Activated CD4-positive, alpha-beta T cell treated with anti-CD3 and anti-CD28 coated beads for 48 hours (primary cell): ENCODE measurements at places on chromosomes 13 and 19.
A peak's percentile ranks its signal among the peaks of the same experiment; 100 is the strongest.

DNA sequence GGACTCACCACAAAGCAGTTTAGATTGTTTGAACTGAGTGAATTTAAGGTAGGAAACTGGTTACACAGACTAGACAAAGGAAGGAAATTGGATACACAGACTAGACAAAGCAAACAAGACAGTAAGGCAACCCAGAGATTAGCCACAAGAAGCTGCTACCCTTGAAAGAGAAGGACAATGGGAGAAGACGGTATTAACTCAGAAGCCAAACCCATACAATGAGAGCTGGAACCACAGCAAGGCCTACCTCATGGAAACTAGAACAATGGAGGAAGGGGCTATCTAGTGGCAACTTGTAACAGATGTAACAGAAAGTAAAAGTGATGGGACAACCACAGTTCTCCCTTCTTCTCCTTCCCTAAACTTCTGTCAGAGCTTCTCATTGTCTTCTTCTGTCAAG, 410.9 kb upstream of the SPRY2 start:
- DNase-seq = no peak

DNA sequence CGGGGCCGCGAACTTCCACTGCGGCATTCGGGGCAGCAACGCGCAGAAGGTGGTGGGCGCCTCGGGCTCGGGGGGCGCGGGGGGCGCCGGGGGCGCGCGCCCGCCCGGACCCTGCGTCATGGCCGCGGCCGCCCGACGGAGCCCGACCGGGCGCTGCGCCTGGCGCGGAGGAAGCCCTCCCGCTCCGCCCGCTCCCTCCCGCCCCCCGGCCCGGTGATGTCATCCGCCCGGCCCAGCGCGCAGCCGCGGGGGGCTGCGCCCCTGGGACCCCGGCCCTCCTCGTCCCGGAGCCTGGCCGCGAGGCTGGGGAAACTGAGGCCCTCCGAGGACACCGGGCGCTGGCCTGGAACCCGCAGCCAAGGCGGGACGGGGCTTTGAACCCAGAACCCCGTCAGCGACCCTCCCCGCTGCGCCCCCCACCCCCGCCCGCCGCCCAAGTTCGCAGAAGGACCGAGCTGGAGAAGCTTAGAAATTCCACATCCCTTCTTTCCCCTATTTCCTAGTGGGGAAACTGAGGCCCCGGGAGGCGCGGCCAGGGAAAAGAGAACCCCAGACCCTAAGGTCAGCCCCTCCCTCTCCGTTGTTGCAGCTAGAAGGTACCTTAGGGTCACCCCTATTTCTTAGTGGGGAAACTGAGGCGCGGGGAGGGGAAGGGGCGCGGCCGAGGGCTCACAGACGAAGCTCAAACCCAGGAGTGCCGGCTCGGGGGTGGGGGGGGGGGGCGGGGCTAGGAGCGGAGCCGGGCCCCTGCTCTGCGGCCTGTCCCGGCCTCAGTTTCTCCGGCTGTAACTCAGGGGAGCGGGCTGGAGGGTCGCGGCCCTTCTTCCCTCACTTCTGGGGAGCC, at the start of gene SHC2:
TSS of gene SHC2 (minus strand) at position 157 of the 844 bp plus-strand sequence. CDS start at position 120, 37 bp downstream.
- DNase-seq = no peak

- DNase-seq = peak; percentile 87
These were observed 5.6 kb downstream of the APC2 start for GRCh38 chr19:1455336-1456120.

GRCh38 chr19:6413291-6413690, 11.3 kb downstream of the KHSRP start:
- DNase-seq = no peak

DNA sequence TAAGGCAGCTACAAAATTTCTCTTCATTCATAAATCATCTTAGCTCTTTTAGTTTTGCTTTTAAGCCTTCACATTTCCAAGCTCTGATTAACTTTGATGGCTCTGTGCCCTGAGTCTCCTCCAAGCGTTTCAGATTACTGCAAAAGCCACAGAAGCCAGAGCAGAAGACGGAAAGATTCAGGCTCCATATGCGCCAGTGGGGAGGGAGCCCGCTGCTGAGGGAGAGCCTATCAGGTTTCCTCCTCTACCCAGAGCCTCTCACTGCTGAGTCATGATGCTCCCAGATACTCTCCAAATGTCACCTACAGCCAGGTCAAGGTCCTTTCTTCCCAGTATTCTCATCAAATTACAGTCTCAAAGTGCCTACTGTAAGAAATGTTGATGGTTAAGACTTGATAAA, 193.6 kb downstream of the RAP2A start:
- DNase-seq = no peak

- no peak for DNase-seq
These were observed 17.6 kb downstream of the TJP3 start for GRCh38 chr19:3725640-3726310.

GRCh38 chr13:48232420-48233045, 473 bp upstream of the ITM2B start:
- DNase-seq = no peak

GRCh38 chr13:20848944-20849343, 53.6 kb downstream of the XPO4 start:
- no peak for DNase-seq

DNA sequence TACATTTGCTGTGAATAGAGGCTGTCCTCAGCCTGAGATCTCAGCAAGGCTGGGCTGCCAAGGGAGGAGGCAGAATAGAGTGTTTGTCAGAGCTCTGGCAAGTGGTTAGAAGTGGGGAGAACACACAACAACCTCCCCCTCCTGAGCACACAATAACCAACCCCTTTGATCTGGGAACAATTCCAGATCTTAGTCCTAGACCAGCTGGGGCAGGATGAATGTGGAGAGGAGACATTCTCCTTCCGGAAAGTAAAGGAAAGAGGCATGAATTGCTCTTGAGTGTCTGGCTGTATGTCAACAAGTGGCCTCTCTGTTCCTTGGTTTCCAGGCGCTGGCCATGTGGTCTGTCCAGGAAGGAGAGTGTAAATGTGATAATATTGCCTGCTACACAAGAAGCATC, 114.9 kb upstream of the TMTC4 start:
- no peak for DNase-seq

DNA sequence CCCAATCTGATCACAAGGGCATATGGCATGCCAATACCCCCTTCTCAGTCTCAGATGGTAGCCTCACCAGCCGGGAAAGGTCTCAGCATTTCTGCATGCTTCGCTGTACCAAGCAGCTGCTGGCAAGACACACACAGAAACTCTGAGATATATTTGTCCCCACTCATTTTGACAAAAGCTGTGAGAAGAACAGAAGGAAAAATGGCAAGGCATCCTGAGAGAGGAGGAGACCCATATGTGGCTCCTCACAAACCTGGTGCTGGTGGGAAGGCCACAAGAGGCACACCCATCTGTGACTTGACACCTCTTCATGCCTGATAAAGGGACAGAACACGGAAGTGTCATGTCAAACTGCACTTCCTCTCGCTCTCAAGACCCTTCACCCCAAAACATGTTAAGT, 36.7 kb upstream of the DOCK9 start:
- no peak for DNase-seq

- no peak for DNase-seq
These were observed 930 bp upstream of the PDE4C start for GRCh38 chr19:18226956-18227780.

DNA sequence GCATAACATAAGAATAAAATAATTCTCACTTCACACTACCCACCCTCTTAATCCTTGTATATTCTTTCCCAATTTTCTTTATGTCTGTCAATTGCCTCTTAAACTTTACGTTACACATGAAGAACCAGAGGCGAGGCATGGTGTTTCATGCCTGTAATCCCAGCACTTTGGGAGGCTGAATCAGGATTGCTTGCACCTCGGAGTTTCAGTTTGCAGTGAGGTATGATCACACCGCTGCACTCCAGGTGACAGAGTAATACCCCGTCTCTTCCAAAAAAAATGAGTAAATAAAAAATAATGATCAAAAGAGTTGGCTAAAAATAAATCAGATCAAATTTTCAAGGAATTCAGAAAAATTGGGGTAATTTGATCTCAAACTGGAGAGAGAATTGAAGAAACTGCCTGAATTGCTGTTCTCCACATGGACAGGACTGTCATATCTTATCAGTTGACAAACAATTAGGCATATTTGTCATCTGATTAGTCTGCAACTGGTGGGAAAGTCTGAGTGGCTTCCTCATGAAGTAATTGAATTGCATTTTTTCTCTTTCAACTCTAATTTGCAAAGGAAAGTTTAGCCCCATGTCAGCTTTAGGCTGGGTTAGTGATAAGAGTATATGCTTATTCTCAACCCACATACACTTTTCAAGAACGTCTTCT, 302.9 kb downstream of the ITGBL1 start:
- no peak for DNase-seq

DNA sequence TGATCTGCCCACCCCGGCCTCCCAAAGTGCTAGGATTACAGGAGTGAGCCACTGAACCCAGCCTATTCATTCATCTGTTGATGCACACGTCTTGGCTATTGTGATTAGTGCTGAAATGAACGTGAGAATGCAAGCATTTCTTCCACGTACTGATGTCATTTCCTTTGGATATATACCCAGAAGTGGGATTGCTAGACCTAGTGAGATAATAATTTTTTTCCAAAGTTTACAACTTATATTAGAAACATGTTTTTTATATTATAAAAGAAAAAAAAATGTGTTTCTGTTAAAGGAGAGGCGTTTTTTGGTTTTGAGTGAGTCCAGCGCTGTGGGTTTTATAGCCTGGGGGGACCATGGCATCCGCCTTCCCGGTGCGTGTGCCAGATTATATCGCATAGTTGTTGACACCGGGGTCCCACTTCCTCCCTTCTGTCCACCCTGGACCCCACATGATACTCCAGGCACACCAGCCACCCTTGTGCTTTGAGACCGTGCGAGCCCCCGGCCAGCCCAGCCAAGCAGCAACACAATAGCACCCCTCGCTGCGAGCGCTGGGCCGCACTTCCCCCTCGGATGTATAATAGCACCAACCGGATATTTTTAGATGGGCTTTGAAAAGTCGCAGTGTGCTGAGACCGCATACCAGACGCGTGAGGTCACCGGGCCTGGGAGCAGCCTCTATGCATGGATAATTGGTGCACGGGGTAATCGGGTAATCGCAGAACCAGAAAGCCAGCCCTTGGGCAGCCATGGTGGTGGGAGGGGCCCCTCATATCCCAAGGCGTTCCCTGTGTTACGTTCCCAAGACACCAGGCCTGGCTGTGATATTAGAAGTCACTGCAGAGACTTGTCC, 59.6 kb downstream of the MYO9B start:
- peak; percentile 18 for DNase-seq

GRCh38 chr13:50466456-50466855, 377.0 kb downstream of the DLEU7 start:
- no peak for DNase-seq

DNA sequence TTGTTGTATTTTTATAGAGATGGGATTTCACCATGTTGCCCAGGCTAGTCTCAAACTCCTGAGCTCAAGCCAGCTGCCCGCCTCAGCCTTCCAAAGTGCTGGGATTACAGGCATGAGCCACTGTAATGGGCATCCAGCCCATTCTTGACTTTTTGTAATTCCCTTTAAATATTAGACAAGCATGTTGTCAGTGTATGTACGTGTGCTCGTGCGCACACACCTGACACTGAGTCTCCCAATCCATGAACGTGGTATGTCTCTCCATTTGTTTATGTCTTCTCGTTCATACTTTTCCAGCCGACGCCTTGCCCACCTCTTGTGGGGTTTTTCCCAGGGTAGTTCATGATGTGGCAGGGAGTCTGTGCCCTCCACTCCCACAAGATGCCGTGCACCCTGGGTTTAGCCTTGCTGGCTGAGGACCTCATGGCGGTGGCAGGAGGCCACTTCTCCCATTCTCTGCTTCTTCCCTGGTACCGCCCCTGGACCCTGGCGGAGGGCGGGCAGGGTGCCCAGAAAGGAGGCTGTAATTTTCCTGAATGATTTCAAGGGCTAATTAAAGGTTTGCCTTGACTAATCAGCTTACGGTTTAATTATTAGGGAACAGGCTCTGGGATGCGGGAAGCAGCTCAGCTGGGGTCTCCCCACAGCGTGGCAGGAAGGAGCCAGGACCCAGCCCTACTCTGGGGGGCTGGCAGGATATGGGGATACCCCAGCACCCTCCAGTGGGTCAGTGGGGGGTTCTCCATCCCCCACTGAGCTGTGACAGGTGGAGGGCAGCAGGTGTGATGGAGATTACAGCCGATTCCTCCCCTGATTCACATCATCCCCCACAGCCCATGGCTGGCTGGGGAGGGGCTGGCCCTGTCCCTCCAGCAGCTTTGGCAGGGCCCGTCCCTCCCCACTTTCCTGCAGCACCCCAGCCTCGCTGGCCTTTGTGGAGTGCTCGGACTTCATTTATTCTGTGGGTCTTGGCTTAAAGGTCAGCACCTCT, 12.9 kb downstream of the PAK4 start:
- no peak for DNase-seq

- DNase-seq = no peak
These were observed 19.0 kb downstream of the UPF1 start for GRCh38 chr19:18850471-18851375.

DNA sequence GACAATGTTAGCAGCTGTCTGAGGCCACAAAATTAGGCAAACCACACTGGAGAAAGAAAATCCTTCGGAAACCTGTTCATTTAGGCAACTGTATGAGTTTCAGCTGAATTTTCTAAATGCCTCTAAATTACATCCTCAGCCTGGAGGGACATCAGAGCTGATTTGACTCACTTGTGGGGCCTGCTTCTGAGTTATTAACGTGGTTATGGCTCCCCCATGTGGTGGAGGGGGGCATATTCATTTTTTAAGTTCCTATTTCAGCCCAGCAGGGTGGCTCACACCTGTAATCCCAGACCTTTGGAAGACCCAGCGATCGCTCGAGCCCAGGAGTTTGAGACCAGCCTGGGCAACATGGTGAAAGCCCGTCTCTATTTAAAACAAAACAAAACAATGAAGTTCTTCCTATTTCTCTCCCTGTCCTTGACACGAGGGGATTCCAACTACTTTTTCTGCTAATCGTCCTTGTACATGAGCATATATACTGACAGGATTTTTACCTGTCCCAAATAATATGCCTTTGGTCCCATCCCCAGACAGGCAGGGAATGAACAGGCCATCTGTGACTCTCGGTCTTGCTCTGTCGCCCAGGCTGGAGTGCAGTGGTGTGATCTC, 31.5 kb upstream of the HIF3A start:
- DNase-seq = peak; percentile 77

DNA sequence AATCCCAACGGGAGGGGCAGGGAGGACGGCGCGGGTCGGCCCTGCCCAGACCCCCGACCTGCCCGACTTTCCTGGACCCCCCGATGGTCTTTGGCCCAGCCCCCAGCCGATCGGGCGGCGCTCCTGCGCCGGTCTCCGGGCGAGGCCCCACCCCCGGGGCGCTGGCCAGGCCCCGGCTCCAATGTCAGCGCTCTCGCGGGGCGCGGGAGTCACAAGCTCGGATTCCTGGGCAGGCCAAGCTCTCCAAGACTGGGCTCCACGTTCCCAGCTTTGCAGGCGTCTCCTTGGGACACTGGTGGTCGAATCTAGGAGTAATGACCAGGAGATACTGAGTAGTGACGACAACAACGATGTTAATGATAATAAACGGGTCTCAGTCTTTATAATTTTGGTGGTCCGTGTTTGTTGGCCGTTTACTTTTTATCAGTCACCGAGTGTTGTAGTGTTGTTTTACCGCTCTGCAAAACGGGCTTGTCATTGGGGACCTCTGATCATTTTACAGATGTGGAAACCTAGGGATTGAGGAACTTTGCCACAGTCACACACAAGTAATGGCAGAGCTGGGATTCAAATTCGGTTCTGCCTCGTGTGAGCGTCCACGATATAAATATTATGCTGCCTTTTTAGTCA, 545 bp downstream of the RAD23A start:
- DNase-seq = peak; percentile 73

- no peak for DNase-seq
These were observed 159.2 kb downstream of the SLC7A1 start for GRCh38 chr13:29436291-29436690.
